ENCODE measurements at places on chromosomes 4 and X.

GRCh38 chr4:6287017-6287788, 17.6 kb downstream of the WFS1 start:
- DNase-seq, result no peak

DNA sequence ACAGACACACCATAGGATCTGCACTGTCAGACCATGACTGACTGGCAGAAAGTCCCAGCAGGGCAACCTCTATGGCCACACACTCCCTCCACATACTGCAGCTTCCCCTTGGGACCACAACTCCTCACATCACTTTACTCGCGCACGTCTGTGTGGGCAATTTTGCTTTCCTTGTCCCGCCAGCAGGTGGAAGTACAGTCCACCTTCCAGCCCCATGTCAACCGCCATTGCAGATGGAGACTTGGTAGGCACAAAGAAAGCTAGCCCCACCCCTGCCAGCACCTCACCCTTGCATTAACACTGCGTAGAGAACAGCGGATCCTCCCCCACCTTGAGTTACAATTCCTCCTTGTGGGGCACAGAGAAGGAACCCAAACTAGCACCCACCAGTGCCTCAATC, 74.4 kb upstream of the NAP1L2 start:
- DNase-seq, result no peak

DNA sequence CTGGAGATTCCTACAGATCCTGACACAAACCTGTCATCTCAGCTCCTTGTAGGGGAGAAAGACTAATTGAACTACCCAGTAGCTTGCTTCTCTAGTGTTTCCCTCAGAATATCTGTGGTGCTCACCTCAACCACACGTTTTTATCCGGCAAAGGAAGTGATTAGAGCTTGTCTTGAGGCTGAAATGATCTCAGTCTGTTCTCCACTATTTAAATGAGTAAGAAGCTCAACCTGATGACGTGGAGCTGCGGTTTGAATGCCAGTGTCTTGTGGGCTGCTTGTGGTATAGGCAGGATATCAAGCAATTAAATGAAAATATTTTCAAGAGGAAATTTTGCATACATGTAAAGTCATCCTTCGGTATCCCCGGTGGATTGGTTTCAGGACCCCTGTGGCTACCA, 270.2 kb downstream of the TLL1 start:
- no peak for DNase-seq

DNA sequence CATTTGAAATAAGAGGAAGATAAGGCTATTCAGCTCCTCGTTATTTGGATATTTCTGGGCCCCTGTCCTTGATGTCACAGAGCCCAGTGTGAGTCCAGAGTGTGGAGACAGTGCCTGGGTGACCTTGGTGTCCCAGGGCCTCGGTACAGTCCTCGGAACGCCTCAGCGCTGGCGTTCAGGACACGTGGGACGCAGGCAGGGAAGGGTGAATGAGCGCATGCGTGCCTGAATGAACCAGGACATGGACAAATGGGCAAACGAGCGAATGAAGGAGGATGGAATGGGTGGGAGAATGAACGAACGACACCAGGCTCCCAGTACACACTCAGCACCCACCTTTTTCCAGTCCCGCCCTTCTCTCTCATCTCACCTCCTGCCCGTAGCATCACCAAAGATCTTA, 44.2 kb downstream of the EVC start:
- DNase-seq, result no peak

GRCh38 chr4:95293014-95293413, 255.8 kb downstream of the UNC5C start:
- DNase-seq, result no peak

GRCh38 chrX:68732906-68733493, 85.5 kb downstream of the STARD8 start:
- DNase-seq, result no peak

GRCh38 chr4:15689540-15689939, 7.9 kb downstream of the FAM200B start:
- DNase-seq, result no peak

GRCh38 chr4:153074486-153074885, 129.8 kb upstream of the TRIM2 start:
- no peak for DNase-seq

- DNase-seq, result no peak
Observed at GRCh38 chr4:150789864-150790263, 207.9 kb downstream of the MAB21L2 start.

GRCh38 chr4:111641813-111642579, 503.3 kb upstream of the FAM241A start:
- DNase-seq, result peak; percentile 82

DNA sequence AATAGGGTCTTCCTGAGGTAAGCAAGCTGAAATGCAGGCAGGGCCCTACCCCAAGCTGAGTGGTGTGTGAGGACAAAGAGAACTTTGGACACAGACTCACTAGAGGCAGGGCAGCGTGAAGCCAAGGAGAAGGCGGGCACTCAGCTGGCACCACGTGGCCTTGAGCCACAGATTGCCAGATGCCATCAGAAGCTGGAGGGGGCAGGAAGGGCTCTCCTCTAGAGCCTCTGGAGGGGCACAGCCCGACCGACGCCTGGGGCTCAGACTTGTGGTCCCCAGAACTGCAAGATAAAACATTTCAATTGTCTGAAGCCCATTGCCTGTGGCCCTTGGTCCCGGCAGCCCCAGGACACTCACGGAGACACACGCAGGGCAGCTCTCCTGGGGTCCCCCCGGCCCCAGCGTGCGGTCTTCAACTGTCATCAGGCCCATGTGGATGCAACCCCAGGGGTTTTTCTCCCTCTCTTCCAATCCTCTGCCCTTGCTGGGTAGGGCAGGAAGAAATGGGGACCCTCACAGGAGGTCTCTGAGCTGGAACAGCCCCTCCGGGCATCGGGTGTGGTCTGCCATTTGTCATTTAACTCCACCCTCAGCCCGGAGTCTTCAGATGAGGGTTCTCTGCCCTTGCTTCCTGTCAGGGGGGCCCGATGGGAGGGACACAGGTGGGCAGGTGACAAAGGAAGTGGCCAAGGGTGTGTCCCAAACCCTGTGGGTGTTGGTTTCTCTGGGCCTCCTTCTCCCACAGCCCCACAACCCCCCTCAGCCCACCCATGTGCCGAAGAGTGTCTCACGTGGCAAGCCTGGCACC, 22.2 kb downstream of the HMX1 start:
- DNase-seq, result no peak

DNA sequence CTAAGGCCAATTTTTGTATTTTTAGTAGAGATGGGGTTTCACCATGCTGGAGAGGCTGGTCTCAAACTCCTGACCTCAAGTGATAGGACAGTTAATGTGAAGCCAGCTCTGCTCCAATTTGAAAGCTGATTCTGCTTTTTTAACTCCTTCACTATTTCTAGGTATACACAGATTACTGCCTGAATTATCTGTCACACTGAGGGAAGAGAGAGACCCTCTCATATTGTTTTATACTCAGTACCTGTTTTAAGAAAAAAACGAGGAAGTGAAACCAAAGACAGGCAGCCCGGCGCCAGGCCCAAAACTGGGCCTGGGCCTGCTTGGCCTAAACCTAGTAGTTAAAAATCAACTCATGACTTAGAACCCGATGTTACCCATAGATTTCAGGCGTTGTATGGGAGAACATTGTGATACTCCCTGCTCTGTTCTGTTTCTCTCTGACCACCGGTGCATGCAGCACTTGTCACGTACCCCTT, 1601.5 kb upstream of the PCDH10 start:
- no peak for DNase-seq

GRCh38 chr4:95190751-95191436, 357.9 kb downstream of the UNC5C start:
- DNase-seq, result no peak

DNA sequence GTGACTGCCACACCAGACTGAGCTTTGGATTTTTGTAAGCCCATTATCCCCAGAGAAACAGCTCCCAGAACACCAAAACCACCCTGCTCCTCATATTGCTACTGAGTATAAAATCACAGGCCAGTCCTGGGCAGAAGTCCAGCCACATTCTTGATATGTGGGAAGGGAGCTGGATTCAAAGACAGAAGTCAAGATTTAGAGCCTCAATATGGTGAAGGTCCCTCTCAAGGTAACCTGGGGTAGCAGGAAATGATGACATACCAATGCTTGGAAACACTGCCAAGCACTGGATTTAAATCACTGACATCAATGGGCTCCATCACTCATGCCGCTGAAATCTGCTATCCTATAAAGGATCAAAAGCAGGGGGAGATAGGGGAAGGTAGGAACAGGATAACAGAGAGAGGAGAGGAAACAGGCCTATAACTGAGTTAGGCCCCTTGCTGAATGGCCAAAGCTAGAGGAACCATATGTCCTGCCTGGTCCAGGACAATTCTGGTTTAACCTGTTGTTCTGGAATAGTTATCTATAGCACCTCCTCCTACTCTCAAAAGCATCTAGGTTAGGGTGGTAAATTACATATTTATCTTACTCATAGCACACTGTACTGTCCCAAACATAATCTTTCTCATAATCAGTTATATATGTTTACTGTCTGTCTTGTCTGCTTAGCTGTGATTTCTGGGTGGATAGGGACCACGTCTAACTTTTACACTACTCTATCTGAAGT, 83.7 kb upstream of the NHS start:
- DNase-seq, result no peak

DNA sequence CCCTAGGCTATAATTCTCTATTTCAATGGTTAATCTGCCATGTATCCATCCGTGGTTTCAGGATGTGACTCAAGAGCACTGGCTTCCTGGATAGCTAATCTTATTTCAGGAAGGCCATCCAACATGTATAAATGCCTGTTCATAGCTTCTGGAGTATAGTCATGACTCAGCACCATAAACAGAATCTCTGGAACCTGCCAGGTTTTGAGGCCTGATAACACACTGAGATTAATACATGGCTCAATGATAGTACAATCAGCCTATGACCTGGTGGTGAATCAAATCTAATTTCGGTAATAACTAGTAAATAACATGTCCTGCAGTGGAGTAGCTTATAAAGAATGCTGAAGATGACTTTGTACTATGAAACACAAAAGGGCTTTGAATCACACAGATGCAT, 5.7 kb upstream of the IL13RA2 start:
- DNase-seq, result peak; percentile 55

- no peak for DNase-seq
Observed at GRCh38 chr4:181677621-181678020, 565.6 kb upstream of the TENM3 start.

- DNase-seq, result no peak
Observed at GRCh38 chr4:10457255-10457801, at the start of gene ZNF518B. Gene ZNF518B, minus strand, starts transcription at chr4:10457426. Its CDS starts 11,098 bp downstream, at chr4:10446328.

DNA sequence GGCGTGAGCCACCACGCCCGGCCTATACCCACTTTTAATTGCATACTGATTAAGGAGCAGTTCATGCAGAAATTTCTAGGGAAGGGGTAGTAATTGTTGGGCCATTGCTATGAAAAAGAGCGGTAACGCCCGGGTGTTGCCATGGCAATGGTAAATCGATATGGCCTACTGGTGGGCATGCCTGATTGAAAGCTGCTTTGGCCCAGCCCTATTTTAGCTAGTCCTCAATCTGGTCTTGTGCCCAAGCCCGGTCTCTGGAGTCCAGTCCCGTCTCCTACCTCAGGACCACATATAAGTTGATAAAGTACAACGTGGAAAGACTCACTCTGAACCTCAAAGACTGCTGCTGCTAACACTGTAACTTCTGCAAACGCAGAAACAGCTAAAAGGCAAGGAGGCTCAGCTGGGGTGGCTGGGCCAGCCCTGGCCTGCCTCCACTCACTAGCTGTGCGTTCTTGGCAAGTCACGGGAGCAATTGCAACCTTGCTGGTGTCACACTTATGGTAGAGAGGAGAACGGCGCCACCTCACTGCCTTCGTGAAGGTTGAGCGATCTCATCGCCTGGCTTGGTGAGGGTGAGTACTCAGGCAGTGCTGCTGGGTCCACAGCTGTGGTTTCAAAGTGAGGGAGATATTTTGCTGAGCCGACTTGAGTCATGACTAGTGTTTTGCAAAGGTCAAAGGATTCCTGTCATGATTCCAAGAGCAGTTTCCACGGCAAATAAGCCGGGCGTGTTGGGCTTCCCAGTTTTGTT, 57.0 kb upstream of the GRPEL1 start:
- DNase-seq, result peak; percentile 80

DNA sequence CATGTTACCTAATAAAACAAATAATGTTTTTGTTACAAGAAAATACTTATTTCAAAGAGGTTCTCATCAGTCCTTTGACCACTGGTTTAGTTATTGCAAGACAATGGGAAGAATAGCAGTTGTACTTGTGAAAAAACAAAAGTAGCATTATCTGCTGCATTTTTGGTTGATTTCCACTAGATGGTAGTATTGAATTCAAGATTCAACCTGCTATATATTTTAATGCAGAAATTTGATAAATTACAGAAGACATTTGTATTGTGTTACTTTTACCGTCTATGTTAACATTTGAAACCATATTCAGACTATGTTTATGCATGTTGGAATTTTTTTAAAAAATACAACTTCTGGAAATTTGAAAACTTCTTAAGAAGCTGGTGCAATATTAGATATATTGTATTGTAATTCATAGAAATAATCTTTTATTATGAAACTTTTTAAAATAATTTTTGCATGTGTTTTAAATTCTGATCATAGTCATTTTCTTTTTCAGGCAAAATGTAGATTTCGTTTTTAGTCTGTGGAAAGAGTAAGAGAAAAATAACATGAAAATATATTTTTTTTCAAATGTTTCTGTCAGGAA, 56.4 kb downstream of the SPCS3 start:
- no peak for DNase-seq

- no peak for DNase-seq
Observed at GRCh38 chr4:28225050-28225449, 1364.4 kb downstream of the STIM2 start.

DNA sequence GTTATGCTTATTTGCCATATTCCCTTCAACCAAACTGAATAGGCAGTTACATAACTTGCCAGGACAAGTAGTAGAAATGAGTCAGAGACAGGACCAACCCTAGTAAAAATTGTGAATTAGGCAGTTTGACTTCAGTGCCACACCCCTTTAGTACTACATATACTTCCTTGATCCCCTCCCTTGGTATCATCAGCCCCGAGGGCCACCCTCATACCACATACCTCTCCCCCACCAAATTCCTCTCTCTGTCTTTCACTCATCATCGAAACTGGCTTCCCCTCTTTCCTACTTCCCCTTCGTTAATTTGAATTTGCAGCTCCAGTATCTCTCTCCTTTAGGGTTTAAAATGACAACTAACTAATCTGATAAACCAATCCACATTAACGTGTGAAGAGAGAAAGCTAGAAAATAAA, 7.9 kb upstream of the PTPN13 start:
- DNase-seq, result no peak

- DNase-seq, result no peak
Observed at GRCh38 chr4:179472164-179472563, 2029.9 kb upstream of the AGA start.

GRCh38 chrX:66036231-66036630, 3.6 kb downstream of the VSIG4 start:
- no peak for DNase-seq

GRCh38 chrX:74371425-74372222, 49.7 kb upstream of the SLC16A2 start:
- no peak for DNase-seq

- DNase-seq, result no peak
Observed at GRCh38 chr4:53956454-53956853, 108.0 kb downstream of the CHIC2 start.

GRCh38 chr4:83112231-83112630, 2.3 kb downstream of the PLAC8 start:
- no peak for DNase-seq

All from non-pigmented ciliary epithelial cell (primary cell).